Activated CD8-positive, alpha-beta memory T cell treated with anti-CD3 and anti-CD28 coated beads for 4 hours (primary cell): ENCODE measurements at places on chromosomes 5 and 9.

DNA sequence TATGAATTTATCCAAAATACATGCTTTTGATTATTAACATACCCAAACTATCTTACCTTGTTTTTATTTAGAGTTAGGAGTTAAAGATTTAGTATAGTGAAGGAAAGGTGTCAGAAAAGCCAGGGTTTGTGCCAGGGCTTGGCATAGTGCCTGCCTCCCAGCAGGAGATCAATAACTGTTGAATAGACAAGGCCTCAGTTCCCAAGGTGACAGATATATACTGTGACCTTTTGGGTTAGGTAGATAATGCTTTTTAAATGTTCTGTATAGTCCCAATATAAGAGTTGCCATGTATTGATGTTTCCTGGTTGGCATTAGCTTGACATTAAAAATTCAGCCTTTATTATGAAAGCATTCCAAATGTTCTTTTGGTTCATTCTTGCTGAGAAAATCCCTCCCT, 121.8 kb downstream of the MCTP1 start:
- no peak for DNase-seq

- no peak for DNase-seq
Measured at GRCh38 chr5:143400541-143401226, 2.8 kb downstream of the NR3C1 start.

GRCh38 chr9:79221084-79221483, 350.7 kb upstream of the TLE4 start:
- no peak for DNase-seq

- DNase-seq = no peak
Measured at GRCh38 chr5:96093890-96094381, 132.3 kb upstream of the ELL2 start.

GRCh38 chr5:56253924-56254323, 20.8 kb upstream of the ANKRD55 start:
- no peak for DNase-seq

DNA sequence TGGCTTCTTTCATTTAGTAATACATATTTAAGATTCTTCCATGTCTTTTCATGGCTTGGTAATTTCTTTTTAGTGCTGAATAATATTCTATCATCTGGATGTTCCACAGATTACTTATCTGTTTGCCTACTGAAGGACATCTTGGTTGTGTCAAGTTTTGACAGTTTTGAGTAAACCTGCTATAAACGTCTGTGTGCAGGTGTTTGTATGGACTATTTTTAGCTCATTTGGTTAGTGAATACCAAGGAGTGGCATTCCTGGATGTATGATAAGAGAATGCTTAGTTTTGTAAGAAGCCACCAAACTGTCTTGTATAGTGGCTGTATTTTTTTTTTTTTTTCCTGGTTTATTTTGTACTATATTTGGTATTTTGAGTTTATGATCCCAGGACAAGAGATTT, 38.4 kb downstream of the PRRC1 start:
- no peak for DNase-seq

- DNase-seq = no peak
Measured at GRCh38 chr9:75893106-75893505, 2.6 kb downstream of the PCSK5 start.

DNA sequence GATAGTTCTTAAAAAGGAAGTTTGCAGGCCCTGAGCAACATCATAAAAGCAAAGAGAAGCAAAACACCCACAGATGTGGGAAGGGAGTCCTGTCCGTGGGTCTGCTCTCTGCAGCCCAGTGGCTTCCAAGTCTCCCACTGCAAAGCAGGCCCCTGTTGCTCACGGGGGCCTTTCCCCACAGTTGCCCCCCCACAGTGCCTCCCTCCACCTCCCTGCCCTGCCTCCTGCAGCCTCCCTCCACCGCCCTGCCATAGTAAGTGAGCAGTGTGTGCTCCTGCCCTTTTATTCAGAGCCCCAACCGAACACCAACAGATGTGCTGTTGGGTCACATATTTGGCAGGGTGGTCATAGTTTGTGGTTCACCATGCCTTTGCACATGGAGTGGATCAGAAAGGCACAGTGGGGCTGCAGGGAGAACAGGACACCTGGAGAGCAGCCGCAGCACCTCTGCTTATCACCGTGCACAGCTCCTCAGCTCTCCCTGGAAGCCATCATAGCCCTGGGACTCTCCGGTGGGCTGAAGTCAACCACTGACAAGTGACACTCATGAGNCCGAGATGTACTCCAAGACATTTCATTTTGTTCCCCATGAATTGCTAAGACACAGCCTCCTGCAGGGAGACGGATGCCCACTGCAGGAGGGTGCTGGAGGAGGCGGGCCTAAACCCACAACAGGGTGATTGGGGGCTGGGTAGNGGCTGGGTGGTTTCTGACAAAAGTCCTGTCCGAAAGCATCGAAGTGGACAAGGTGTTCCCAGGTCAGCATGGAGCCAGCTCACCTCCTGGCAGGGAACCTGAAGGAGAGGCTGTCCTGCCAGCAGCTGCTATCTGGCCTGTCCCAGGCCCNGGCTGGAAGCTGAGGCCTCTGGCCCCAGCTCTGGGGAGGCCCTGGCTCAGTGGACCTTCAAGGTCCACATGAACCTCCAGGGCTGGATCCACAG, 278.9 kb downstream of the GADD45G start:
- DNase-seq = no peak

GRCh38 chr9:131433302-131433854, 39.5 kb downstream of the PRRC2B start:
- DNase-seq = no peak

DNA sequence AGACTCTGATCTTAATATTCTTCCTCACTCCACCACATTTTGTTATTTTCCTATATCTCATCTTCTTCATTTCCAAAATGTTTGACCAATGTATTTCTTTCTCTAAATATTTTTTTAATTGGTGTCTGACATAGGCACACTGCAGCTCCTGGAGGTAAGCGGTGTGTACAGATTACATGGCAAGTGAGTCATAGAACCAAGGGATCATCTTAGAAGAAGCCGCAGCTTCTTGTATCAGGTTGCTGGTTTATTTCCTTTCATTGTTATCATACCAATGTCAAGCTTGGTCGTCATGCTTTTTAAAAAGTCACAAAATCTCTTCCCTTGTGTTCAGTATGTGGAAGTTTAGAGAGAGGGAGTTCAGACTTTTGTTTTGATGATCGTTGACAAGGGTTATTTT, 526.1 kb upstream of the CDH18 start:
- DNase-seq = no peak

GRCh38 chr9:42396318-42396717, 212.9 kb downstream of the SPATA31A6 start:
- no peak for DNase-seq

- DNase-seq = no peak
Measured at GRCh38 chr5:127612441-127613141, 36.3 kb upstream of the CTXN3 start.

- no peak for DNase-seq
Measured at GRCh38 chr9:112969730-112970129, 42.3 kb downstream of the ZNF883 start.

- DNase-seq = no peak
Measured at GRCh38 chr5:38135486-38136039, 122.8 kb upstream of the EGFLAM start.

GRCh38 chr5:178231539-178232123, 971 bp downstream of the PHYKPL start:
- DNase-seq = no peak

GRCh38 chr5:9905661-9906060, 275.5 kb upstream of the TAS2R1 start:
- DNase-seq = no peak

DNA sequence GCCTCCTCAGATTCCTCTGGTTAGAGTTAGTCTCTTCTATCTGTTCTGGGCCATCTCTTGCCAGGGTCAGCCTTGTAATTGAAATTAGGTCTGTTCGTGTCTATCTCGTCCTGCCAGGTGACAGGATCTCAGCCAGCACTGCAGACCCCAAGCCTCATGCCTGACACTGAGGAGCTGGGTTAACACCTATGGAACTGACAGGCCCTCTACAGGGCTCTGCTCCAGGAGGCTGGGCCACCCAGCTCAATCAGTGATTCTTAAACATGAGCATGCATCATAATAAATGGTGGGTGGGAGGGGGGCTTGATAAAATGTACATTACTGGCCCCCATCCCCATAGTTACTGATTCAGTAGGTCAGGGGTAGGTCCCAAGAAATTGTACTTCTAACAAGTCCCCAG, 103.4 kb downstream of the PSD2 start:
- no peak for DNase-seq

DNA sequence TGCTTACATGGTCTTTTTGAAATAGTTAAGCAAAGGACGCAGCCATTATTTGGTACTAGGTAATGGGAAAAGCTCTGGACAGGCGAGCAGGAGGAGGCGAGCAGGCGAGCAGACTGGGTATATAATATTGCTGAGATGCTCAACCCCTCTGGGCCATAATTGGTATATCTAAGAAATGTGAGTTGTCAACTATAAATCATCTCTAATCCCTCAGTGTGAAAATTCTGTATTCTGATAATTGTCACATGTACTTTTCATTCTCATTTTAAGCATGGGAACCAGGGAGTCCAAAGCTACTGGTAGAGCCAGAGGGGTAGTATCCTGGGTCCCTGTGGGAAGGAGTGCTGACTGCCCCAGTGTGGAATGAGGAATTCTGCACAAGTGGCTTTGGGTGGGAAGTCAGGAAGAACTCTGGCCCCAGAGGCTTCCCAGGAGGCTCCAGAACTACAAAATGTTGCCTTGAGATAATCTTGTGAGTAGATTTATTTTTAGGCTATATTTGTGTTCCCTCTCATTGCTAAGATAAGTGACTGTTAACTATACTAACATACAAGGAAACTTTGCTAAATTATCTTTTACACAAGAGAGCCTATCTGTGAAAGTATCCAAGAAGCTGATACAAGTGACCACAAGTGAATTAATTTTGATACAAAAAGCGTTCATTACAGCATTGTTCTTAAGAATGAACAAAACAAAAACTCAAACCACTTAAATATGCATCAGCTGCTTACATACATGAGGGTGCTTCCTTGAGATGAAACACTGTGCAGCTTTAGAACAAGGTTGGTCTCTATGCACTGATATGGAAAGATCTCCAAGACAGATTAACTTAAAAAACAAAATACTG, 70.5 kb upstream of the TNFAIP8 start:
- no peak for DNase-seq

GRCh38 chr5:32710550-32711361, at the start of gene NPR3:
Gene NPR3 (plus strand): TSS chr5:32711321. CDS start chr5:32711777, 456 bp downstream.
- DNase-seq = no peak

DNA sequence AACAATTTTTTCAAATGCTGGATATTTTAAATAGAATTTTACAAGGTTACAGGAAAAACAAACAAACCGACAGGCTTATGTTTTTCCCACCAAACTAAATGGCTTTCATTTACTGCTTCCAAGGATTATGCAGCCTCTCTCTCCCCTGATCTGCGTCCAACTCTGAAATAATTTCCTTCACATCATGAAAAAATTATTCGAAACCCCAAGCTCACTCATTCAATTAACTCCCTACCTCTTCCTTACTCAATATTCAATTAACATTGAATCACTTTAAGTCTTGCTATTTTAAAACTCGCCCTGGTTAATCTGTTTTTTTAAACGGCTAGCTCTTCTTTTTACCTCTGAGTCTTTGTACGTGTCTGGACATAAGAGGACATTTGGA, 336.2 kb downstream of the AGTPBP1 start:
- no peak for DNase-seq

DNA sequence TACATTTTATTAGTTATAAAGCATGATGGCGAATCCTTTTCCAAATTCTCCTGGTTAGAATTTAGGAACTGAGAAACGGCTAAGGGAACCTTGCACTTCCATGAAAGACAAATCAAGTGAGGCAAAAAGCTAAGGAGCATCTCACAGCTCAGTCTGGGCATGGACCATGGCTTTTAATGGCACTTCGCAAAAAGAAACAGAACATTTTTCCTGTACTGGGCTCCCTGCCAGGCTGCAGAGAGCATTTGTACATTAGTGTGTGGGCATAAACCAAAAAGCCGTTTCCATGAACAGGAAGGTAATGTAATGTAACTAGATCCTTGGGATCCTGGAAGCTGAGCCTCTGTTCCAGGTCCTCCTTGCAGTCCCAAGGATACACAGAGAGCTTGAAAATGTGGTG, 354.2 kb downstream of the MRPS30 start:
- no peak for DNase-seq

DNA sequence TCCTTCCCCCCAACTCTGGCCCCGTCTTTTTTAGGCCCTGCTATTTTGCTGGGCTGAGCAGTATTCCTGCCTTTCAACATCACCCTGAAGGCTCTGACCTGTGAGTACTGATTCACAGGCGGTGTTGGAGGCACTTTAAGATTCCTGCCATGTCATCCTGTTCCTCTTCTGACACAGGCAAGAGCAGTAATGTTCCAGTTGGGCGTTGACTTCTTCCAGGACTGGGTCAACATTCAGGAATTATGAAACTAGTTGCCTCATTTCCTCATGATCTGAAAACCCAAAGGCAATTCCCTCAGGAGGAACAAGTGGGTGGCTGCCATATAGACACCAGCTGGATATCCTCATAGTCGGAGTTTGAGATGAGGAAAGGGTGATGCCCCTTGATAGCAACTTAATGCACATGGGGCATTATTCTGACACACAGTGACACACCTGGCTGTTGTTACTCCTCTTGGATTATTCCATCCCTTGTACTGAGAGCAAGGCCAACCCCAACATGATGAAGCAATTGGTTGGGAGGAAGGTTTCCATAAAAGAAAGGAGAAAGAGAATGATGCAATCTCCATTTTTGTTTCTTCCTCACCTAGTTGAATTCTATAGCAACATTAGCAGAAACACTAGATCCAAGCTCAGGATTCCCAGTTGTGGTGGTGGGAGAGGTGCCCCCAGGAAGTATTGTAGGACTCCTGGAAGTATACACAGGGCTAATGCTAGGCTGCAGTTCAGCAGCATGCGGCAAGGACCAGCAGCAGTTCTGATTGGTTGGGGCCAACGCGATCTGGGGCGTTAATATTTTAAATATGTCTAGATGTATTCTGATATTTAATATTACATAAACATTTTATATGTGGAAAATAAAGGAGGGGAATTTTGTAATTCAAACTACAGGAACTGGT, 19.6 kb upstream of the GLRX start:
- no peak for DNase-seq

- DNase-seq = no peak
Measured at GRCh38 chr5:2451100-2451499, 300.4 kb downstream of the IRX2 start.

DNA sequence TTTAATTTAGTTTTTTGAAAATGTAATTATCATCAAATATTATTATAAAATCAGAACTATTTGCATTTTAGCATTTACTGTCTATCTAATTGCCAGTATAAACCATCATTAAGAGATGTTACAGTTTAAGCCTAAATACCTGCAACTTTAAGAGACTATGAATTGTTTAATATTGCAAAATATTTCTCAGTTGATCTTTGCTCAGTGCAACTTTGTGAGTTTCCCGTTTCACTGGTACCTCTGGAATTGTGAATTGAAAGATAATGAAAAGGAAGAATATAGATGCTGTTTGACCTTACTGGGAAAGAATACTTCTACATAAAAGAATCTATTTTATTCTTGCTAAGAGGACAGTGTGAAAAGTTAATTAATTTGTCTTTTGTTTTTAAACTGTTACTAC, 30.2 kb upstream of the TMED7 start:
- DNase-seq = no peak

GRCh38 chr5:54176066-54176830, 134.1 kb downstream of the ARL15 start:
- DNase-seq = no peak
